Upper lobe of right lung (tissue), 1 donor: ENCODE measurements at places on chromosomes 5 and 9. TPM values are rescaled to one million over a fixed set of nuclear protein-coding genes. Genes with fewer than 3 reads are reported as not detected.
A peak's percentile ranks its signal among the peaks of the same experiment; 100 is the strongest.

GRCh38 chr5:14727428-14727865 lies 62.9 kb downstream of the OTULIN start:
- no peak overlapping the region for H3K27ac ChIP-seq
- no peaks in the 10 kb centered on the region for H3K4me1 ChIP-seq
- peak; percentile 87 for DNase-seq

GRCh38 chr5:89086390-89087086 lies 203.6 kb upstream of the MEF2C start:
- no peaks in the 10 kb centered on the region for H3K27me3 ChIP-seq
- H3K36me3 ChIP-seq, result no peaks in the 10 kb centered on the region
- no peak for DNase-seq
- H3K27ac ChIP-seq, result no peak overlapping the region

DNA sequence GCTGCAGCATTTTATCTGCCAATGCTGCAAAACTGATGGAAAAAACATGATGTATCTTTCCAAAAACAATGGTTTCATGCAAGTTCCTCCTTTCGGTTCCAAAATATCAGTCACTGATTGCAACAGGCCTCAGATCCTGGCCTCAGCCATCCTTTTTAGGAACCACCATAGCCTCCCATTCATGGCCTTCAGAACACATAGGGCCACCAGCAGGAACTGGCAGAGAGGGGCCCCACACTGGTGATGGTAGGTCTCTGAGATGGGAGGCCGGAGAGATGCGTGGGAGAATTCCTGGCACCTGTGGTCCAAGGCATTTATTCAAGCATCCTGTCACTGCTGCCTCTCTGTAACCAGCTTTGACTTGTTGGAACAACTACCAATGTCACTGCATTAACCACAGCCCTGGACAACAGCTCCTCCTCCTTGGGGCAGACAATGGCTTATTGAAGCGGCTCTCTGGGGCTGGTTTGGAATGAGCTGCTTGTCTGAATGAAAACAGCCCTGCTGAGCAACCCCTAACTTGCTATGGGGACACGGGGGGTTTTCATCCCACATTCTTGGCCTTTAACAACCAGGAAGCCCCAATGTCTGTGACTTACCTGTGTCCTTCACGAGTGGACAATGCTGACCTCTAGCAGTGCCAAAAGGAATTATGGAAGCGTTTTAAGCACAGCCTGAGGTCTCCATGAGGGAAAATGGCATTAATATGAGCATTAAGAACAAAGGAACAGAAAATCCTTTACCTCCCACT lies 108.1 kb downstream of the LHFPL2 start:
- no peak for DNase-seq
- no peaks in the 10 kb centered on the region for H3K36me3 ChIP-seq
- no peaks in the 10 kb centered on the region for H3K27me3 ChIP-seq
- H3K27ac ChIP-seq, result no peak overlapping the region
- H3K4me3 ChIP-seq, result no peak overlapping the region

DNA sequence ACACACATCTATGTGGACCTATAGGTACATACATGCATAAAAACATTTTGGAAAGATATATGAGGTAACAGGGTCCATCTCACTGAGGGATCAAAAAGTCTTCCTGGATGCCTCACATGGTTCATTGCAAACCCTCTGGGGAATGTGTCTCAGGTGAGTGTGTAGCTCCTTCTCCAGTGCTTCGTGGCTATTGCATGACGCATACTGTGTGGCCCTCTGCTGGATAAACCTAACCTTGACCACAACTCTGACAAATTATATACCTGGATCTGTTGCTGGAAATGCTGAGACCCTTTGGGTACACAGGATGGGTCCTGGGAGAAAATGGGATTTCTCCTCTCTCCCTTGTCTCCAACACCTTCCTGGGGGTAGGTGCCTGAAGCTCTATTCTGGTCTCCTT lies 91.9 kb downstream of the JAKMIP2 start:
- no peaks in the 10 kb centered on the region for H3K4me1 ChIP-seq
- H3K27me3 ChIP-seq, result no peaks in the 10 kb centered on the region
- DNase-seq, result no peak

GRCh38 chr5:162703914-162704313 lies 636.3 kb downstream of the GABRG2 start:
- no peaks in the 10 kb centered on the region for H3K4me1 ChIP-seq
- no peaks in the 10 kb centered on the region for H3K27me3 ChIP-seq
- no peak overlapping the region for H3K27ac ChIP-seq
- no peak overlapping the region for H3K4me3 ChIP-seq

DNA sequence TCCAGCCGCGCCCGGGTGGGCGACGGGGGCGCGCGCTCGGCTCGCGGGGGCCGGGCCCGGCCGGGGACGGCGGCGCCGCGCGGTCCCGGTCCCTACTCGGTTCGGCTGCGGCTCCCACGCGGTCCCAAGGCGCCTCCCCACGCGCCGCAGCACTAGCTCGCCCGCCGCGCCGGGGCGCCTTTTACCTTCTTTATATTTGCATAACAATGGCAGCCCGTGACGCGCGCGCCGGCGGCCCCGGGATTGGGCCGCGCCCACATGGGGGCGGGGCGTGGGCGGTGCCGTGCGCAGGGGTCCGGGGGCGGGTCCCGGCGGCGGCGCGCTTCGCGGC lies at the start of gene NRARP:
NRARP (minus strand) TSS at position 154 of the 331 bp plus-strand sequence. CDS start 343 bp downstream, outside the sequence.
- H3K36me3 ChIP-seq, result no peaks in the 10 kb centered on the region
- H3K27me3 ChIP-seq, result peaks cover 19% of the 10 kb centered on the region
- peak within 1 kb of the TSS; percentile 60 for H3K27ac ChIP-seq
- peak; percentile 94 for DNase-seq

DNA sequence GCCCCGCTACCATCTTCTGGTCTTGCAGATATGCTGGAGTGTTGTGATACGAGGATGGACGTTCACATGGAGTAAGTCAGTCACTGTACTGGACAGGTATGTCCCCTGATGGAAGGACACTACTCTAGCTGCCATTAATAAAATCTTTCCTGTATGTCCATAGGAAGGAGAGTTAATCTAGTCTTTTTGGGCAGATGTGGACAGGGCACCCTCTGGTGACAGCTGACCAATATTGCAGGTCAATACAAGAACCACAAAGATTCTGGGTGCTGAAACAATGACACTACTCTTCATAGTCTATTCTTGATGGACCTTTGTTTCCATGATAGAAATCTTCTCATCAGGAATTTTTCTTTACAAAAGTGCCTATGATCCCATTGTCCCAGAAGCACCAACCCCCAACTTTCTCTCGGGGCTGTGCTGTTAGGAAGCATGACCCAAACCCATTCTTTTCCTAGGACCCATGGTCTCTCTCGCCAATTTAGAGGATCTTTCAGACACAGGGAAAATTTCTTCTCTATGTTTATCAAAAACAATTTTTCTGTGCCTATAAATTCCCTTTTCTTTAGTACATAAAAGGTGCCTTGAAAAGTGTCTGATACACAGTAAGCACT lies 376.9 kb downstream of the DTWD2 start:
- no peak for DNase-seq
- no peaks in the 10 kb centered on the region for H3K36me3 ChIP-seq
- no peaks in the 10 kb centered on the region for H3K4me1 ChIP-seq
- no peaks in the 10 kb centered on the region for H3K27me3 ChIP-seq
- no peak overlapping the region for H3K27ac ChIP-seq
- H3K4me3 ChIP-seq, result no peak overlapping the region

DNA sequence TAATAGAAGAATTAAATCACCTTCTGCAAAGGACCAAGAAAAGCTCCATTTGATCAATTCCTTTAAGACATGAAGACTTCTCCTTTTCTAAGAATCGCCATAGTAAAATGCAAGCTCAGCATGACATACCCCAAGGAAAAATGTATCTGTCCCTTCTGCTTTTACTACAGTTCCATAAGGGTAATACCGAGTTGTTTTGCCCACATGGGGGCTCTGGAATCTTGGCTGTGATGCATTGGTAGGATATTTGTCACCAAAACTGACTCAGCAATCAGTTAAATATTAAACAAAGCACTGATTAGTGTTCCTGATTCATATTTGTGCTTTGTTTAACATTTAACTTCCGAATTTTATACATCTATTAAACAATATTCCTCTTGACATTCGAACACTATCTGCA lies 24.3 kb upstream of the KCNIP1 start:
- H3K36me3 ChIP-seq, result no peaks in the 10 kb centered on the region
- no peak for DNase-seq
- no peaks in the 10 kb centered on the region for H3K27me3 ChIP-seq
- H3K4me1 ChIP-seq, result no peaks in the 10 kb centered on the region

GRCh38 chr5:14486996-14487896 lies 94.3 kb upstream of the OTULINL start:
- H3K4me1 ChIP-seq, result no peaks in the 10 kb centered on the region
- H3K36me3 ChIP-seq, result peaks cover 93% of the 10 kb centered on the region
- no peaks in the 10 kb centered on the region for H3K27me3 ChIP-seq
- H3K27ac ChIP-seq, result no peak overlapping the region
- DNase-seq, result no peak
- H3K4me3 ChIP-seq, result no peak overlapping the region

DNA sequence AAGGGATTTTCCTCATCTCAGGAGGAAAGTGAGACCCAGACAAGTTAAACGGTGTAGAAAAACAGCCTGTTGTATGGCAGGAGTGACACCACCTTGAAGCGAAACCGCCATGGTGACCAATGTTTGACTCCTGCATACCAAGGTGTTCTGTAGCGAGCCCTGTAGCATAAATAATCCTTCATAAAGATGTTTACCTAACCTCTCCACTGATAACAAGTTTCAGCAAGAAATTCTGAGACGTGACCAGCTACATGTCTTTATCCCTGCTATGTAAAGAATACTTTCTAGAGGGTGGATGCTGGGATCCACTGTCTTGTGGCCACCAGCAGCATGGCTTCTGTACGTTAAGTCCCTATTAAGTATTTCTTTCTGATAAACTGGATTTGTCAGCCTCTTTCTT lies 148.1 kb downstream of the MPDZ start:
- no peak for DNase-seq
- H3K4me1 ChIP-seq, result no peaks in the 10 kb centered on the region
- no peaks in the 10 kb centered on the region for H3K27me3 ChIP-seq
- peaks cover 27% of the 10 kb centered on the region for H3K36me3 ChIP-seq

Gene ARL10
- total RNA-seq, result 7.9 TPM

Gene GABRA1
- total RNA-seq, result not detected

Gene OR1J2
- not detected for total RNA-seq

Gene HRH2
- 8.2 TPM for total RNA-seq

Gene CDH9
- not detected for total RNA-seq
